CD8-positive, alpha-beta T cell (primary cell): ENCODE measurements at places on chromosomes 16 and 17. TPM values are rescaled to one million over a fixed set of nuclear protein-coding genes. Genes with fewer than 3 reads are reported as not detected.

GRCh38 chr16:64933885-64934284 lies 188.0 kb downstream of the CDH11 start:
- DNase-seq: no peak

Gene BIRC5
- total RNA-seq: 0.41 TPM

Gene ENPP7
- 0.16 TPM for total RNA-seq

- DNase-seq: no peak
These were observed 382.3 kb upstream of the EEF2KMT start for GRCh38 chr16:5479926-5480325.

- DNase-seq: no peak
These were observed 526.8 kb upstream of the GOT2 start for GRCh38 chr16:59260892-59261291.

- DNase-seq: no peak
These were observed 214.9 kb downstream of the STX8 start for GRCh38 chr17:9360677-9361081.

DNA sequence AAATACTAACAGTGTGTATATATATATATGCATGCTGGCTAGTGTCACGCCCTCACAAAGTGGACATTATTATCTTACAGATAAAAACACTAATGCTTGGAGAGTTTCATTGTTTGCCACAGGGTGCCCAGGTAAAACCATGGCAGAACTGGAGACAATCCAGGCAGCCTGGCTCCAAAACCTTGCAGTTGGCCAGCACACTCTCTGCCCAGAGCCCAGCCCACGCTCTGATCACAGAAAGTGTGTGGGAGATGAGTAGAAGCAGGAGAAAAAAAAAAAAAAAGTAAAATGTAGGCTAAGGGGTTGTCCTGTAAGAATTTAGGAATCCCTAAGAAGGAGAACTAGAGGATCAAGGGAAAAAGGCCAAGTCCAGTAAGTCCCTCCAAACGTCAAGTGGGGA lies 538.0 kb downstream of the CDH13 start:
- no peak for DNase-seq

DNA sequence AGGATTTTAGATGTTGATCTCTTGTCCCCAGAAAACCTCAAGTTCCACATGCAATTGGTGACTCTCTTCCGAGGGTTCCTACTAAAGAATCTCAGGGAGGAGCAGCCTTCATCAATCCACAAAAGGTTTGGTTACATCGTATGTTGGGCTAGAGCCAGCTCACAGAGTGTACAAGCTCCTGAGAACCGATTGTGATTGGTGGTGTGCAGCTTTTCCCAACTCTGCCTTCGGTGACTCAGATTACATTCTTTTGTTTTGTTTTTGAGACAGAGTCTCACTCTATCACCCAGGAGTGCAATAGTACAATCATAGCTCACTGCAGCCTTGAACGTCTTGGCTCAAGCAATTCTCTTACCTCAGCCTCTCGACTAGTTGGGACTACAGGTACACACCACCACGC lies 172.4 kb downstream of the PMP22 start:
- DNase-seq: no peak

DNA sequence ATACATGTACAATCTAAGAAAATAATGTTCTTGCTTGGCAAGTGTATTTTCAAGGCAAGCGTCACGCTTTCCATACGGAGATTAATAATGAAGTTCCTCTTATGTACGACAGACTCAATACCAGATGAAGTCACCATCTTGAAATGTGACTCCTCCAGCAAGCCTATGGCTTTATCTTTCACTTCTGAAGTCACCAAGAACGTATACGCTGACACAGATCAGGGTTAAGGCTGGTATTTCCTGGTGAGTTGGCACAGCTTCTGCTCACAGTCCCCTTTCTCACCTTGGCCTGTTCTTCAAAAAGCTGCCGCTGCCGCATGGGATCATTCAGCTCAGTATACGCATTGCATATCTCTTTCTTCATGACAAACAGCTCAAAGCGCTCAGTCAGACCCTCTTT lies 6.1 kb upstream of the ADAT1 start:
- DNase-seq: no peak
